ENCODE measurements at places on chromosomes 4 and X. TPM values are rescaled to one million over a fixed set of nuclear protein-coding genes. Genes with fewer than 3 reads are reported as not detected.

Gene CYTL1
- 5.8 TPM for polyA plus RNA-seq

Gene AFM
- polyA plus RNA-seq = not detected

DNA sequence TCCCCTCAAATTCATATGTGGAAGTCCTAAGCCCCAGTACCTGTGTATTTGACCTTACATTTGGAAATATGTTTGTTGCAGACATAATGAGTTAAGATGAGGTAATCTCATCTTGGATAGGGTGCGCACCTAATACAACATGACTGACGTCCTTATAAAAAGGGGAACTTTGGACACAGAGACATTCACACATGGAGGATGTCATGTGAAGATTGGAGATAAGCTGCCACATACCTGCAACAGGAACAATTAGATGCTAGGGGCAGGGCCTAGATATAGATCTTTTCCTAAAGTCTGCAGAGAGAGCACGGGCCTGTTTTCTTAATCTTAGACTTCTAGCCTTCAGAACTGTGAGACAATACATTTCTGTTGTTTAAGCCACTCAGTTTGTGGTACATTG is 162.5 kb downstream of the IL1RAPL2 start:
- DNase-seq = no peak

DNA sequence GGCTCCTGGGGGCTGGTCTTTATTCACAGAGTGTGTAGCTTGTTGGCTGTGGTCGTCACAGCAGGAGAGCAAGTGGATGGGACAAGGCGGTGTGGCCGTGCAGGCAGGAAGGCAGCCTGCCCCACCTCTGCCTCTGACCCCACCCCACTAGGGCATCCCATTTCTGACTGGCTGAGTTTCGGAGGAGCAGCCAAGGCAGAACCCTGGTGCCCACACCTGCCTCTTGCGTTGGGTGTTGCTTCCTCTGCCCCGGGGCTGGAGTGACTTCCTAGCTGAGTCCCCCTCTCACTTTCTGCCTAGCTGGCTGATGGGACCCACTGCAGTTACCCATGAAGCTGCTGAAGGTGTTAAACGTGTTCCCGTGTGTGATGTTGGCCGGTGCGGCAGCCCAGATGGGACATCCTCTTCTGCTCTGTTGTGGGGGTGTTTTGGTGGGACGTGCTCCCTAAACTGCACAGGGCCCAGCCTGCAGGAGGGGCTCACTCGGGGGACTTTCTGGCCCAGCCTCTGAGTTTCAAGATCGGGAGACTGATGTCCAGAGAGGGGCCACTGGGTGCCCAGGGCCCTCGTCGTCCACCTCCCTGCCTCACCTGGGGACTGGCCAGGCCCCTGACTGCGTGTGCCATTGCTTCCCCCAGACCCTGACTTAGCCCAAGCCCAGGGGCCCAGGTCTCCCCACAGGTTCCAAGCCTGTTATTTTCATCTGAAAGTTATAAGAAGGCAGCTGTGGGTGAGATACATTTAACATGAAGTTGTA is 101.5 kb downstream of the PSAPL1 start:
- no peak for DNase-seq

- no peak for DNase-seq
Observed at GRCh38 chr4:45292844-45293243, 566.5 kb upstream of the GNPDA2 start.

All from IMR-90 (cell line).